Endothelial cell of umbilical vein (primary cell): ENCODE measurements at places on chromosomes 16 and 17. TPM values are rescaled to one million over a fixed set of nuclear protein-coding genes. Genes with fewer than 3 reads are reported as not detected.

SYT17 gene
- total RNA-seq: 1.8 and 1.9 TPM in 2 replicates

AANAT gene
- total RNA-seq: not detected in 2 replicates

TPSD1 gene
- total RNA-seq: not detected in 2 replicates

SLC9A5 gene
- 2.8 and 4.2 TPM in 2 replicates for total RNA-seq

ADAD2 gene
- total RNA-seq: not detected in 2 replicates

MYH13 gene
- total RNA-seq: not detected in 2 replicates

FLYWCH2 gene
- 18.3 and 24.1 TPM in 2 replicates for total RNA-seq

MGRN1 gene
- 73.0 and 80.9 TPM in 2 replicates for total RNA-seq

PPP1R1B gene
- not detected in 2 replicates for total RNA-seq

HS3ST6 gene
- total RNA-seq: not detected in 2 replicates

RCVRN gene
- total RNA-seq: not detected in 2 replicates

CCL1 gene
- total RNA-seq: not detected in 2 replicates

SLC46A1 gene
- 1.8 and 4.1 TPM in 2 replicates for total RNA-seq

MMP2 gene
- total RNA-seq: 768 and 771 TPM in 2 replicates

LGALS3BP gene
- total RNA-seq: 0.76 and 1.3 TPM in 2 replicates

TMEM92 gene
- total RNA-seq: not detected in 2 replicates

USP43 gene
- 0.16 TPM in 1 of 2 replicates, not detected in the other for total RNA-seq

HOXB7 gene
- 24.5 and 29.8 TPM in 2 replicates for total RNA-seq

ANKFN1 gene
- not detected in 2 replicates for total RNA-seq

NPIPB9 gene
- 1.7 TPM in 1 of 2 replicates, not detected in the other for total RNA-seq

CHST4 gene
- total RNA-seq: not detected in 2 replicates

DPEP3 gene
- total RNA-seq: not detected in 2 replicates

ACSM2B gene
- not detected in 2 replicates for total RNA-seq
